ENCODE measurements at places on chromosomes 2 and 18.

DNA sequence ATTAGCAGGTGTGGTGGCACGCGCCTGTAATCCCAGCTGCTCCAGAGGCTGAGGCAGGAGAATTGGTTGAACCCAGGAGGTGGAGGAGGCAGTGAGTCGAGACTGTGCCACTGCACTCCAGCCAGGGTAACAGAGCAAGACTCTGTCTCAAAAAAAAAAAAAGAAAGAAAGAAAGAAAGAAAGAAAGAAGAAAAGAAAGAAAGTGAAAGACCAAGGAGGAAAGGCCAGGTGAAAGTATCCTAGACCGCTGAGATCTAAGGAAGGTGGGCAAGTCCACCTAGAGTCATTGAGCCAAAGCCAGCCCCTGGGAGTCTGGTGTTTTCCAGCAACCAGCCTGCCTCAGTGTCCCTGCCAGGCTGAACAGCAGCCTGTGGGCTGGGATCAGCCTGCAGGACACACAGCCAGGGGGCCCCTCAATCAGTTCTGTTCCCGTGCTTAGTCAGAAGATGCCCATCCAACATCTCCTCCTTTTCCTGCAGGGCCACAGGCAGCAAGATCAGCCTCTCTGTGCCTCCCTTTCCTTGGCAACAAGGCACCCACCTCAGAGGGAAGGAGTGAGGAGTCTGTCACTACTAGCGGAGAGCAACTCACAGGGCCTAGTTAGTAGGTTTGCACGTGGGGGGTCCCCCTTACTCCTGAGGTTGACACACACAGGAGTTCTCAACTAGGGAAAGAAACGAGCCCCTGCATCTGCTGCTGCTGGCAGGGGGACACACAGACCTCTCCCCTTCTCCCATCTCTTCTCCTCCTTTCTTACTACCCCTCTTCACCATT, 64.1 kb downstream of the SMAD7 start:
- DNase-seq, result no peak

DNA sequence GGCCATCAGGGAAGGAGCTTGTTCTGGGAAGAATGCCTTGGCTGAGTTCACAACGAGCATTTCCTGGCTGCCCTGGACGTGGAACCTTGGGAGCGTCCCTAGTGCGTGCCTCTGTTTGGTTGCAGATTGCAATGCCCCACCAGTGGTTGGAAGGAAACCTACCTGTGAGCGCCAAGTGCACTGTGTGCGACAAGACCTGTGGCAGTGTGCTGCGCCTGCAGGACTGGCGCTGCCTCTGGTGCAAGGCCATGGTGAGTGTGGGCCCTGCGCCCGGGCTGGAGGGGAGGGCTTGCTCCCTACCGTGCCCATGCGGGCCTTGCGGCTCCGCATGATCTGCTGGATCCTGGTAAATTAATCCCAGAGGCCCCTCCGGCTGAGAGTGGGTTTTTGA, 81.9 kb downstream of the DGKD start:
- DNase-seq, result no peak

DNA sequence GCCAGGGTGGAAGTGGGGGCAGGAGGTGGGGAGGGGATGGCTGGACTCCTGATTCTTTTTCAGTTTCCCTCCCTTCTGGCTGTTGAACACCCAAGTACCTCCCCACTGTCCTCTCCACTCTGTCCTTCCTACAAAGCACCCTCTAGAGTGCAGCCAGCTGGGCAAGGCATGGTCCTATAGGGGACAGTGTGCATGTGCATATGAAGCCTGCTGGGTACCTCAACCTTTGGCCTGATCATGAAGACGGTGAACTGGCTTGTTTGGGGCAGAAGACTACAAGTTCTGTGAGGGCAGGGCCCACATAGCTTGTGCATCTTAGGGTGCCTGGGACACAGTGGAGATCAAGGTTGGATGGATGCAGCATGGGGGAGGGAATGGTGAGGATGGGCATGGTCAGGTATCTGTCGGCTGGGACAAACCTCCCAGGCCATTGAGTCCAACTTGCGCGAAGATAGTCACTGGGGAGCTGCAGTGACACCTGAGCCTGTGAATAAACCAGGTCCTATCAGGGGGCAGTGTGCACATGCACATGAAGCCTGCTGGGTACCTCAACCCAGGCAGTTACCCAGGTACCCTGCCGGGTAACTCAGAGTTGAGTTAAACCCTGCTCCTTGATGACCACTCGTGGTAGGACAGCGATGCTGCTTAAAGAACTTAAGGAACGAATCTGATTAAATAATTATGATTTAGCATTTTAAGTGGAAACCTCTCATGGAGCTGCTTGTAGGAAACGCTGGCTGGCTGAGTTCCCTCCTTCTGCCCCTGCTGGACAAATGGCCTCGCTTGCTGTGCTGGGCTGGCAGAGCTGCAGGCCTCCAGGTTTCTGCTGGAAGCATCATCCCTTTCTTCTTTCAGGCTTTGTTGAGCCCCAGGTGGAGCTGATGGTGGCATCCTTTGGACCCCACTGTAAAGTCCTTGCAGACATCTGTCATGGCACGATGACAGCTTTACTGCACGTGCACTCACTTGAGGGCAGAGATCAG, 84.0 kb downstream of the POLR1A start:
- DNase-seq, result no peak

DNA sequence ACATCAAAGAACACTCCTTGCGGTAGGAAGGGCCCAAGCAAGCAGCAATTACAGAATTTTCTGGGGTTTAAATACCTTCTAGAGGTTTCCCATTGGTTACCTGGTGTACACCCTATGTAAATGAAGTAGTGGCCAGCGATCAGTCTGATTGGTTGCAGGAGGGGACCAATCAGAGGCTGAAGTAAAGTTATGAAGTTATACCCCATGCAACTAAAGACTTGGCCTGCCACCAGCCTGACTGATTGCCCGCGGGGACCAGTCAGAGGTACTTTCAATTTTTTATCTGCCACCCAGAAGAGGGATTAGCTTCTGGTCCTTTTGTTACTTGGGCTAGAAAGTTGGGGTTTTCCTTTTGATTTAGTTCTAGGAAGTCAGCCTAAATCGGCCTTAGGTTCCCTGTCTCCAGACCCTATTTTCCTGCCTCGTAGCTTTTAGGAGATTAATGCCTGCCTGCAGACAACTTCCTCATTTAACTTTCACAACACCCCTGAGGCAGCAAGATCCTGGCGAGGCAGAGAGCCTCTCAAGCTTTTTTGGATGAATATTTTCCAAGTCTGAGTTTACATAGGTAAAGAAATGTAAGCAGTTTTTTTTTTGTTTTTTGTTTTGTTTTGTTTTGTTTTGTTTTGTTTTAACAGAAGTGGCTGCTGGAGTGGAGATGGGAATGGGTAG, 1.5 kb upstream of the DGUOK start:
- DNase-seq, result no peak

DNA sequence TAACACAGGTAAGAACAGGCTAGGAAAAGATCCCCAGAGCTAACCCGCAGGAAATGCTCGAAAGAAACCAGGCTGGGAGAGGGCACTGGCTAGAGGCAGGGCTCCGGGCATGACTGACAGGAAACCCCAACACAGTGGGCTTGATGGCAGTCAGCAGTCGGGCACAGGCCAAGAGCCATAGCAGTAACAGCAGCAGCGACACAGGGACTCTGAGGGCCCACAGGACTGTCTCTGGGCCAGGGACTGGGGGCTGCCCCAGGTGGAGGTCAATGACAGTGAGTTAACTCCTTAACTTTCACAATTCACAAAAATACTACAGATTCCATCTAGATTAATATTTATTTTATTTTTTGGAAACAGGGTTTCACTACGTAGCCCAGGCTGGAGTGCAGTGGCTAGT, 37.3 kb upstream of the ASPRV1 start:
- DNase-seq, result no peak

- DNase-seq, result peak; percentile 100
Observed at GRCh38 chr2:207334624-207335371, 169.1 kb upstream of the KLF7 start.

- DNase-seq, result no peak
Observed at GRCh38 chr2:88067598-88067997, at the start of gene SMYD1. SMYD1 (plus strand) TSS chr2:88067825; CDS start chr2:88067865, 40 bp downstream.

- DNase-seq, result no peak
Observed at GRCh38 chr2:206983161-206983859, 44.0 kb downstream of the CPO start.

GRCh38 chr2:12429779-12430406, 286.8 kb upstream of the TRIB2 start:
- DNase-seq, result peak; percentile 86

GRCh38 chr2:17282245-17282644, 236.0 kb downstream of the RAD51AP2 start:
- no peak for DNase-seq

GRCh38 chr2:239886781-239887180, 138.4 kb downstream of the NDUFA10 start:
- DNase-seq, result no peak
